H54 (cell line): ENCODE measurements at places on chromosomes 3 and 15.

DNA sequence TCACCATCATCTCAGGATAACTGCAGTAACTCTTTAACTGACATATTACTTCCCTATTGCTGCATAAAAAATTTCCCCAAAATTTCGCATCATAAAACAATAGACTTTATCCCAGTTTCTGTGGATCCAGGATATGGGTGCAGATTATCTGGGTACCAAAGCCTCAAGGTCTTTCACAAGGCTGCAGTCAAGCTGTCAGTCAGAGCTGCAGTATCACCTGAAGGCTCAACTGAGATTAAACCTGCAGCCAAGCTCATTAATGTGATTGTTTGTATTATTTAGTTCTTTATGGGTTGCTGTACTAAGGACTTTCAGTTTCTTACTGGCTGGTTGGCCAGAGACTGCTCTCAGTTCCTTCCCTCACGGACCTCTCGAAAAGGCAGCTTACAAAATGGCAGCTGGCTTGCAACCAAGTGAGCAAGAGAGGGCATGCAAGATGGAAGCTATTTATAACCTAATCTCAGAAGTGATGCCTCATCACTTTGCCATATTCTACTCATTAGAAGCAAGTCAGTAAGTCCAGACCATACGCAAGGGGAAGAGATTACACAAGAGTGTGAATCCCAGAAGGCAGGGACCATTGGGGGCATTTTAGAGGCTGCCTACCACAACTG lies 54.9 kb downstream of the DCUN1D1 start:
- DNase-seq: no peak

GRCh38 chr3:48232232-48232631 lies 8.7 kb upstream of the ZNF589 start:
- no peak for DNase-seq

DNA sequence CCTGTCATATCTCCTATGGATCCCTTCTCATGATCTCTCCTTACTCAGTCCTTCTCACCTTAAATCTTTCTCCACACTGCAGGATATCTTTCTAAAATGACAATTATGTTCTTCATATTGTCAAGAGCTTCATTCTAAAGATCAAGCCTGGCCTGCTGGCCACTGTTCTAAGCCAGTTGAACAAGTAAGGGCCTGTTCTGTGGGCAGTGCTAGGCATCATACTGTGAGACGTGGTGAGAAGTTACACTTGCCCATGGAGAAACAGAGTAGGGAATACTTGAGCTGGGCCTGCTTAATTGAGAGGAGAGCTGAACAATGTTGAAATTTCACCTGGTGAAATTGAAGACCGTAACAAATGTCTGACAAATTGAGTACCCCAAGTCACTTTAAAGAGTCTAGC lies 184.1 kb upstream of the RASGRP1 start:
- DNase-seq: no peak

DNA sequence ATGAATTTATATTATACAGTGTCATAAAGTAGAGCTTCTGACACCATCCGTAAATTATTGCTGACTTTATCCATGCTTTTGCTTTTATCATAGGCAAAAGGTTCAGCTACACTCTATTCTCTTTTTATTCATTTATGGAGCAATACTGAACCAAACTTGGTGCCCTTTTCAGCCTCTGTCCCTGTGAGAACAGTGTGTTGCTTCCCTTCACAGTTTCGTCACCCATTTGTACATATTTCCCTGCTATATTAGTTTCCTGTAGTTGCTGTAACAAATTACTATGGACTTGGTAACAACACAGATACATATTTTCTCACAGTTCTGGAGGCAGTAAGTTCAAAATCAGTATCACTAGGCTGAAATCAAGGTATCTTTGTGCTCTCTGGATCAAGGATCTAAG lies 2.8 kb upstream of the RPL24 start:
- no peak for DNase-seq

DNA sequence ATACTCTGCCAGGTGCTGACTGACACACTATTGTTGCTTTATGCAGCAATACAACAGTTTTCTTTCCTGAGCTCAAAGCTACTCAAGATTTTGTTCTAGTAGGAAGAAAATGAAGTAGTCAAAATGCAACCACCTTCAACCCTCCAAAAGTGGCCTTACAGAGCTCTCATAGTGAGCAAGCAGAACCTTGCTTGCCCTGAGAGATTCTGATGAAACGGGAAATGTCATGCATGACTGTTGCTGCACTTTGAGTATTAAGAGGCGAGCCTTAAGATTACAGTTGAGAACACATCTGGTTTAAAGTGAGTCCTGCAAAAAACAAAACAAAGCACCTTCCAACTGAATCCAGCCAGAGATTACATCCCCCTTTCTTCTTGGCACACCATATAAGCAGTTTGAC lies 29.7 kb downstream of the MINDY4B start:
- no peak for DNase-seq

DNA sequence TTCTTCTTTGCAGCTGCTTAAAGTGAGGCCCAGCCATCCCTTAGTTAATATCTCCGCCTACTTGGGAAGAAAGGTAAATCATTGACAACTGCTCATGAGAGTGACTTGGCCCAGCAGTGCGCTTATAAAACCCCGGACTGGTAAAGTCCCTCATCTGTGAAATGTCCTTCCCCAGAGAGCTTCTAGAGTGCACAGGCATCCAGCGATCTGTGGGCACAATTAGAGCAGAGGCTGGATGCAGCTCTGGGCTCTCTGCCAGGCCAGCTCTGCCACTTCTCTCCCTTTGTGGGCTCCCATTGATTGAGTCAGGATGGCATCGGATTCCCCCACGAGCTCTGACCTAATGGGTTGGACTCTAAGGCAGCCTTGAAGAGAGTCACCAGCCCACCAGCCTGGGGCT lies 219.0 kb upstream of the LINGO1 start:
- DNase-seq: no peak

- no peak for DNase-seq
Measured at GRCh38 chr15:42145546-42146455, 10.6 kb downstream of the PLA2G4F start.

DNA sequence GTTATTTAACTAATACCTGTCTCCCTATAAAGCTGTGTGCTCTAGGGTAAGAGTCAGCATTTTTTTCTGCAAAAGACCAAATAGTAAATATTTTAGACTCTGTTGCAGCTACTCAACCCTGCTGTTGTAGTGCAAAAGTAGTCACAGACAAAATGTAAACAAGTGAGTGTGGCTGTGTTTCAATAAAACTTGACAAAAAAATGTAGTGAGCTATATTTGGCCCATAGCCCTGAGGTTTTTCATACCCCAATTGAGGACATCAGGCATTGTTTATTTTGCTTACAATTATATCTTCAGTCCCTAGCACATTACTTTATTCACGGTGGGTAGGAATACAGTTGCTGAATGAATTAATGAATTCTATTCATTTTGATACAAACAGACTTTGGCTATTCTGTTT lies 58.7 kb upstream of the TBC1D5 start:
- no peak for DNase-seq

DNA sequence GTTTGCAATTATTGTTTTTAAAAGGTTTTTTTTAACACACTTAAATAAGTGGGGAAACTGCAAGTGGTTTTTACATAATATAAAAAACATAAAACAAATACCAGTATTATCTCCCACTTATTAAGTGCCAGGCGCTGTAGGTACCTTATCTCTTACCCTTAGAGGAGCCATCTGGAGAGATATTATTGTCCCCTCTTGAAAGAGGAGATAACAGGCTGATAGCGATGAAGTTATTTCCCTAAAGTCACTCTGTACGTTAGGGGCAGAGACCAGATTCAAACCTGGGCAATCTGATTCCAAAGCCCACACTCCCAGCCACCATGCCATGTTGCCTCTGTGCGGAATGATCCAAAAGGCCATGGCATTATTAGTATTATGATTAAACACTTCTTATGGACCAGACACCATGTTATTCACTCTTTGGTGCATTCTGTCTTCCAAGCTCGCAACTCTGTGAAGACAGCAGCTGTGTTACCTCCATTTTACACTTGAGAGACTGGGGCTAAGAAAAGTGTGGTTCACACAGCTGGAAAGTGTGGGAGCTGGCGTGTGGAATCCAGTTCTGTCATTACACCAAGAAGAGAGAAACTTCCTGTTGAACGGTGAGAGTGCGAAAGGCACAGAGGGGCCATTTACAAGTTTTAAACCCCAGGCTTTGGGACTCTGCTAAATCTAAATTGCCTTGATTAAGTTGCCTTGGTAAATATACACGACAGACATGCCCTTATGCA lies 79.9 kb upstream of the MITF start:
- no peak for DNase-seq

DNA sequence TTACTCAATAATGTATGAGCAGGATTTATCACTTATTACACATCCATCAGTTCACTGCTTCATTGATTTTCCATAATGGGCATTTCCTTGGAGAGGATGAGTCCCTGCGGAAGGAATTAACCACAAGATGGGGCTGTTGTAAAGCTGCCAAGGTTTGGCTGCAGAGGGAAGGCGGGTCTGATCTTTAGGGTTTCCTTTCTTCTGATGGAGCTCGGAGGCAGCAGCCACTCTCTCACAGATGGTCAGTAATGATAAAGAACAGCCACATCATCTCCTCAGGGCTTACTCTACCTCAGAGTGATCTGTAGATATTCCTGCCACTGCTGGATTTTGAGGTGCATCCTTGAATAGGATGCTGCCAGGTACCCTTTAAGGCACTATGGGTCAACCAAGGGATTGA lies 115.2 kb downstream of the USP13 start:
- peak; percentile 64 for DNase-seq

- DNase-seq: no peak
Measured at GRCh38 chr15:51931638-51932037, 39.9 kb downstream of the LEO1 start.

DNA sequence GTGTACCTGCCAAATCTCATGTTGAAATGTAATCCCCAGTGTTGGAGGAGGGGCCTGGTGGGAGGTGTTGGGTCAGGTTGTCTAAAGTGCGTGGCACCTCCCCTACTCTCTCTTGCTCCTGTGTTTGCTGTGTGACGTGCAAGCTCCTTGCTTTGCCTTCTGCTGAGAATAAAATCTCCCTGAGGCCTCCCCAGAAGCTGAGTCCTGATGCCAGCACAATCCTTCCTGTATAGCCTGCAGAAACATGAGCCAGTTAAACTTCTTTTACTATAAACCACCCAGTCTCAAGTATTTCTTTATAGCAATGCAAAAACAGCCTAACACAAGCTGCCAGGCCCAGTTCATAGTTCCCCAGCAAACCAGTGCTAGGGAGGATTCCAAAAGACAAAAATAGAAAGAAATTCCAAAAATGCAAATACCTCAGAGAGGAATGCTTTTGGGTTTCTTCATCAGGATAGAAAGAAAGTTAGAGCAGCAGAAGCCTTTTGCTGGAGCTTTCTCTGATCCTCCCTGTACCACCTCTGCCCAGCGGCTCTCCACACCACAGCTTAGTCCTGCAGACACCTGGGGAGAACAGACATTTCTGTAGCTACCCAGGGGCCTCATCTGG lies 25.9 kb upstream of the CDV3 start:
- no peak for DNase-seq

DNA sequence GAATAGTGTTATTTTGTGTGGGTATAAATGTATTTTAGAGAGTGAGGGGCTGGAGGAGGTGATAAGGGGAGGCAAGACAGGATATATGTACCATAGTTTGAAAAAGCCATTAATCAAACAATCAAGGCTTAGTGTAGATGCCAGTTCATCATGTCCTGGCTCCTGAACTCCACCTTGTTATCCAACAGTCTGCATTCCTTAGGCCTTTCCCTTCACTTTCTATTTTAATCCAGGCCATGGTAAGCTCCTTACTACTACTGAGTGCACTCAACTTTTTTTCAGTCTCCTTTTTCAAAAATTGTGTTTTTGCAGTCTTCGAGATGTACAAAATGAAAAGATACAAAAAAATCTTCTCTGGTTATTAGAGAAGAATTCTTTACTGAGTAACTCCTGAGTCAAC lies 700.5 kb upstream of the NAALADL2 start:
- DNase-seq: no peak

DNA sequence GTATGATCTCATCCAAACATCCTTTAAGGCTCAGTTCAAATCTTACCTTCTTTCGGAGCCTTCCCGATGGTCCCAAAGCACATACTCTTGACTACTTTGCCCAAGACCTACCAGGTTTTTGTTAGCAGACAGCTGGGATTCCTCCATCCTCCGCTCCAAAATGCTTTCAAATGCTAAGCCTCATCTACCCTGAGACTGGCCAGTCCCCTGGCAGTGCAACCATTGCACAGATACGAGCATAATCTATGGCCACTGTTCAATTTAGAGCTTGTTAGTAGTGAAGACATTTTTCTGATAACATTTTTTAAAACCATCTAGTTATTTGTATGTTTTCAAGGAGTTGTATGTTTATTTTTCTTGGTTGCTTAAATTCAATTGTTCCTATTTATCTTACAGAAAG lies 264.4 kb upstream of the NR2F2 start:
- no peak for DNase-seq

DNA sequence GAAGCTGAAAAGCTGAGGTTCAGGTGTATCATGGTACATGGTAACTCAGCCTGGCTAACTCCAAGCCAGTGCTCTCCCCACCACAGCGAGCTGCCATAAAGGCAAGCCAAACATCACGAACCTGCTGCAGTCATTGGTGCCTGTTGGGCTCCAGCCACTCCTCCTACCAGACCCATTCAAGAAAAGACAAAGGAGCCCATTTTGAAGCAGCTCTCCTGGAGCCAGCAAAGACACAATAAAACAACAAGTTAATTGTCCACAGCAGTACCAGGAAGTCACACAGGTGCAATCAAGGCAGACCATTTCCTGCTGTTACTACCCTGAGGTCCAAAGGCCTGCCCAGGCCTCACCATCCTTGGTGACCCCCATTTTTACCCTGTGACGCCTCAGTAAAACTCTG lies 77.6 kb downstream of the DAPK2 start:
- no peak for DNase-seq

DNA sequence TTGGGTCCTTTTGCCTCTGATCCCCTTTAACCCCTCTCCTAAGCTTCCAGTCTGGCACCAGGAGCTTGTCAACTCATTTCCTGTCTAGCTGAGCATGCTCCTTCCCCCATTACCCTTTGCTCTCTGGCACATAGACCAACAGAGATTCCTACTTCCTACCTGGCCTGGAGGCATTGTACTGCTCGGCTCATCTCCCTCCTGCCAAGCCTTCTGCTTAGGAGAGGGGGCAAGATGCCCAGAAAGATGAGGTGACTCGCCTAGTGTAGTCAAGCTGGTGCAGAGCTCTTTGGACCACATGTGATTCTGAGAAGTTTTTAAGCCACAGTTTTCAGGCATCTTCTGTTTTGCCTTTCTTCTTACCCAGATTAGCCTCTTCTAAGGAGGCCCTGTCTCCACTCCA lies 95.4 kb downstream of the ZNF621 start:
- no peak for DNase-seq
